ENCODE measurements at places on chromosomes 12 and 14.

GRCh38 chr12:43806737-43807072 is 588 bp upstream of the TWF1 start:
- DNase-seq: no peak

GRCh38 chr12:21568115-21568514 is 36.5 kb downstream of the GYS2 start:
- no peak for DNase-seq

GRCh38 chr12:124404162-124404784 is 109.4 kb downstream of the RFLNA start:
- DNase-seq: no peak

GRCh38 chr12:63968673-63969072 is 124.2 kb downstream of the SRGAP1 start:
- no peak for DNase-seq

DNA sequence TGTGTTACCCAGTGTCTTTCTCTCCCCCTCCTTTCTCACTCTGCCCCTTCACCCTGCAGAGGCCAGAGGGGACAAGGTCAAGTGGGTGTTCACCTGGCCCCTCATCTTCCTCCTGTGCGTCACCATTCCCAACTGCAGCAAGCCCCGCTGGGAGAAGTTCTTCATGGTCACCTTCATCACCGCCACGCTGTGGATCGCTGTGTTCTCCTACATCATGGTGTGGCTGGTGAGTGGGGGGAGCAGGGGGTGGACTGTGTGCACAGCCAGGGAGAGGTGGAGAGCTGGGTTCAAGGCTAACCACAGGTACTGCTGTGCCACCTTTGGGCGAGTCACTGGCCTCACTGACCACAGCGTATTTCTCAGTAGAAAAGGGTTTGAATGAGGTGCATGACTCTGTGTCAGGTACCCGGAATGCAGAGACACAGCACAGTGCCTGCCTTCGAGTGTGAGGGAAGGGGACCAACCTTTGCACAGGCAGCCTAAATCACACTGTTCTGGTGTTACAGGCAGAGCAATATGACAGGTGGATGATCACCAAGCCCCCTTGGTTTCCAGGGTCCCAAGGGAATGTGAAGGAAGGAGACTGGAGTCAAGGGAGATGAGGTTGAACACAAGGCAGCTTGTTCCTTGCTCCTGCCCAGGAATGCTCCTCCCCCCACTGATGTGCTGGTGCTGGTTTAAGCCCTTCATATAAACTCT is 30.8 kb upstream of the RIN3 start:
- no peak for DNase-seq

DNA sequence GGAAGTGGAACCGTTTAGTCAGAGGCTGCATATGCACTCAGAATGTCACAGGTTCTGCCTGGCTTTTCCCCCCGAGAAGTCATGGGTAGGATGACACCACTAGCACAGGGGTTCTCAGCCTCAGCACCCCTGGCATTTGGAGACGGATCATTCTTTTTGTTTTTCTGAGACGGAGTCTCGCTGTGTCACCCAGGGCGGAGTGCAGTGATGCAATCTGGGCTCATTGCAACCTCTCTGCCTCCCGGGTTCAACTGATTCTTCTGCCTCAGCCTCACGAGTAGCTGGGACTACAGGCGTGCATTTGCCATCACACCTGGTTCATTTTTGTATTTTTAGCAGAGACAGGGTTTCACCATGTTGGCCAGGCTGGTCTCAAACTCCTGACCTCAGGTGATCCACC is 28.1 kb downstream of the BCL7A start:
- DNase-seq: no peak

DNA sequence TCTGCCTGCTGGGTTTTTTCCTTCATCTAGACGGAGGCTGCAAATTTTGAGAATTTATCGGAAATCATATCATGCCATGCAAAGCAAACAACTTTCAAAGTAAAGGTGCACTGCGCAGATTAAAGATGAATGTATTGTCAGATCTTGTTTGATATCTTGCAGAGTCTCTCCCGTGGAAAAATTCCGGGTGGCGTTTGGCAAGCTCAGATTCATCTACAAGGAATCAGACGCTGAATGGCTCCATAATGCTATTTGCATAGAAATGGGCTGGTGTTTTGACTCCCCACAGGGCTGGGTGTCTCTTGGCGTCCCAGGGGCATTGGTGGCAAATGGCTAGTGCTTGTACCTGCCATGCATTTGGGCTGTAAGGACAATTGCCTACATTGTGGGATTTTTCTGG is 274.0 kb downstream of the VRK1 start:
- DNase-seq: no peak

GRCh38 chr14:70203686-70204085 is 14.9 kb upstream of the SLC8A3 start:
- no peak for DNase-seq

GRCh38 chr12:67780580-67781084 is 132.1 kb downstream of the DYRK2 start:
- DNase-seq: no peak

- DNase-seq: no peak
These were observed 903 bp upstream of the NT5DC3 start for GRCh38 chr12:103841690-103842584.

GRCh38 chr14:22106700-22107697 is 433.4 kb upstream of the OR4E1 start:
- no peak for DNase-seq

GRCh38 chr12:18966954-18967353 is 162.6 kb upstream of the PLEKHA5 start:
- DNase-seq: no peak

DNA sequence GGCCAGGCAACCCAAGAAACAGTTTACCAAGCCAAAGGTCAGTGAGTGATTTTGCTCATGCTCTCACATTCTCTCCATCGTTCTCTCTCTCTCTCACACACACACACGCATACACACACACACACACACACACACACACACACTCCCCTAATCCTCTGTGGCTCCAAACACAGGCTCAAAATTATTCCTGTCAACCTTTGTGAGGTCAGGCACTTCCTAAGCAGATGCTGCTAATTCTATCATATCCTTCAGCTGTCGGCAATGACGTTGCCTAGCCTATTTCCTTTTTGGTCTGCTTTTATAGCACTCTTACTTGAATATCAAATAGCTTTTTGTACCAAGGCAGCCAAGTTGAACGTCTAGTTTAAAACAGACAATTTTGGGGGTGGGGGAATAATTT is 98.9 kb upstream of the EGLN3 start:
- no peak for DNase-seq

GRCh38 chr14:102863381-102863780 is 59.1 kb upstream of the AMN start:
- DNase-seq: no peak

- DNase-seq: no peak
These were observed 46.4 kb upstream of the BMP4 start for GRCh38 chr14:54003064-54003463.

DNA sequence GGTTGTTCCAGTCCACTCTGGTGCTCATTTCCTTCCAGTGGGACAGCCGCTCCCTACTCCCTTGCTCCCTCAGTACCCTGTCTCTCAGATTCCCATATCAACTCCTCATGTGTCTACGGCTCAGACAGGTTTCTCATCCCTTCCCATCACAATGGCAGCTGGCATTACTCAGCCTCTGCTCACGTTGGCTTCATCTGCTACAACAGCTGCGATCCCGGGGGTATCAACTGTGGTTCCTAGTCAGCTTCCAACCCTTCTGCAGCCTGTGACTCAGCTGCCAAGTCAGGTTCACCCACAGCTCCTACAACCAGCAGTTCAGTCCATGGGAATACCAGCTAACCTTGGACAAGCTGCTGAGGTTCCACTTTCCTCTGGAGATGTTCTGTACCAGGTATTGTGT is 69.9 kb downstream of the RAD52 start:
- DNase-seq: no peak

- no peak for DNase-seq
These were observed 11.6 kb upstream of the FOXN3 start for GRCh38 chr14:89428546-89429198.

Measured in activated effector memory CD4-positive, alpha-beta T cell treated with Interleukin-2 at 50 U/mL for 16 hours (primary cell).